ENCODE measurements at places on chromosomes 4 and X.

- no peak for DNase-seq
Observed at GRCh38 chr4:100146756-100147155, 43.5 kb downstream of the DDIT4L start.

- no peak for DNase-seq
Observed at GRCh38 chr4:21290562-21290961, 590.3 kb downstream of the PACRGL start.

GRCh38 chr4:80295336-80295735 lies 28.9 kb downstream of the FGF5 start:
- DNase-seq, result peak; percentile 45

DNA sequence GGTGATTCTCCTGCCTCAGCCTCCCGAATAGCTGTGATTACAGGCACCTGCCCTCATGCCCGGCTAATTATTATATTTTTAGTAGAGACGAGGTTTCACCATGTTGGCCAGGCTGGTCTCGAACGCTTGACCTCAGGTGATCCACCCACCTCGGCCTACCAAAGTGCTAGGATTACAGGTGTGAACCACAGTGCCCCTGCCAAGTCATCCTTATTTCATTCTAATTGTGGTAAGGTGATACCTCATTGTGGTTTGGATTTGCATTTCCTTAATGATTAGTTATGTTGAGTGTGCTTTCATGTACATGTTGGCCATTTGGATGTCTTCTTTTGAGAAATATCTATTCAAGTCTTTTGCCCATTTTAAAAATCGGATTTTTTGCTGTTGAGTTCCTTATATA lies 93.0 kb downstream of the USP9X start:
- DNase-seq, result no peak
